ENCODE measurements at places on chromosomes 5 and 9.

GRCh38 chr9:84238652-84239051 is 101.9 kb downstream of the SLC28A3 start:
- no peak for DNase-seq

GRCh38 chr9:115289757-115290208 is 171.8 kb upstream of the TNC start:
- no peak for DNase-seq

DNA sequence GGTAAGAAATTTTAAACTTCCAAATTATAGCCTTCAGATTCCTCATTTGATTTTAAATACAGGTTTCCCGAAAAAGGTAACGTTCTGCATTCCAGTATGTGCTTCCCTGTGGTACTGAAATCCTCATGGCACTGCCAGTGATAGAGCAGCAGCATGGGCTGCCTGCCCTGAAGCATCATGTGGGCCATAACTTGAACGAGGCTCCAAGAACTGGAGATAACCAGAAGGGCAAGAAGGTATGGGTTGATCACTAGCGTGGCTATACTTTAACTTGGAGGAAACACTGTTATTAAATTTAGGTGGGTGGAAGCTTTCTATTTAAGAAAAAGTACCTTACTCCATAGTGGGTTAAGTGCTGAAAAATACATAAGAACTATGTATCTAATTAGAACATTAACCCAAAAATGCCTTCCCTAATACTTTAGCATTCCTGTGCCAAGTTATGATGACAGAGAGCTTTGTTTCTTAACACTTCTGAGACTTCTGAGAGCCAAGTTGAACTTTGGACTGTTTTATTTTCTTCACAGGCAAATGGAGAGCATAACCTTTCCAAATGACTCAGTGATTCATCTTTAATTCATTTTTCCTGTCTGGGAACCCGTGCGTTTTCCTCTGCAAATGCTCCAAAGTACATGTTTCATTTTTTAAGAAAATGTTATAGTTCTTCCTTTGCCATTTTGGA is 191.5 kb upstream of the GNA14 start:
- peak; percentile 51 for DNase-seq

- DNase-seq: no peak
Observed at GRCh38 chr9:12516573-12516972, 176.6 kb upstream of the TYRP1 start.

DNA sequence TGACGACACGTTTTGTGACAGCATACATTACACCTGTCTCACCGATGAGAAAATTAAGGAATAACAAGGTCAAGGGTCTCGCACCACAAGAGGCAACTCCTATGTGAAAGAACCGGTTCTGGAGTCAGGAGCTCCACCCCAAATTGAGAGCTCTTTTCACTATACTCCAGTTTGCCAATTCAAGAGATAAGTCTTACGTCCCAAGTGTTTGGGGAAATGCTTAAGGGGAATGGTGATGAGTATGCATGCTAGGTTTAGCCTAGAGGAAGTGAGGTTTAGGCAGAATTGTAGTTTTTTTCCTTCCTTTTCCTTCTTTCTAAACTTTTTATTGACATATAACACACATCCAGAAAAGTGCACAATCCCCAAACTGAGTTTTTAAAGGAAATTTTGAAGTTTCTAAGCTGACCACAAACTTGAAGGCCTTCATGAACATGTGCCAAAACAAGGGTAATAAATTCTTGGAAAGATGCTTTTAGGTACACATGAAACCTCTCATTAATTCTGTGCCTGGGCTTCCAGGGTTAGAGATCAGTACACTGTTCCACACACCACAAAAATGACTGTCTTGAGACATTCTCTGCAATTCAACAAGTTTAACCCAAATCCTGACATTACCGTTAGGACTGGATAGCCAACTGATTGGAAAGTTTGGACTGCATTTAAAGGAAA is 127.6 kb upstream of the SLC1A3 start:
- no peak for DNase-seq

- no peak for DNase-seq
Observed at GRCh38 chr5:175642998-175643397, 14.9 kb upstream of the HRH2 start.

- no peak for DNase-seq
Observed at GRCh38 chr9:131271506-131271931, 4.8 kb downstream of the FAM78A start.

- no peak for DNase-seq
Observed at GRCh38 chr9:37454238-37454637, 11.0 kb downstream of the ZBTB5 start.

DNA sequence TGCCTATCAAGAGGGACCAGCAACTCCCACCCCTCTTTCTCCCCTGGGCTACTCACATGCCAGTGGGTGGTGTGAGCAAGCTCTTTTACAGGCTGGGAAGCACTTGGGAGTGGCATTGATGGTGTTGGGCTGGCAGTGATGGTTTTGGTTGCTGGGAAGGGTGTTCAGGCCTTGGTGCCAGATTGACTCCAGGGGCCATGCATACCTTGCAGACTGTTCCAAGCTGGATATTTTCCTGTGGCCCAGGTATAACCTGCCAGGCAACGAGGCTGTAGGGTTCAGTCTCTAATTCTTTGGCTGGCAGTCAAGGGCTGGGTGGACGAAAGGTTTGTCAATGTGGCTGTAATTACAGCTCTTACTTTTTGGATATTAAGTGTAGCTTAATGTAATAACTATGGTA is 177.3 kb downstream of the MACROH2A1 start:
- DNase-seq: no peak

DNA sequence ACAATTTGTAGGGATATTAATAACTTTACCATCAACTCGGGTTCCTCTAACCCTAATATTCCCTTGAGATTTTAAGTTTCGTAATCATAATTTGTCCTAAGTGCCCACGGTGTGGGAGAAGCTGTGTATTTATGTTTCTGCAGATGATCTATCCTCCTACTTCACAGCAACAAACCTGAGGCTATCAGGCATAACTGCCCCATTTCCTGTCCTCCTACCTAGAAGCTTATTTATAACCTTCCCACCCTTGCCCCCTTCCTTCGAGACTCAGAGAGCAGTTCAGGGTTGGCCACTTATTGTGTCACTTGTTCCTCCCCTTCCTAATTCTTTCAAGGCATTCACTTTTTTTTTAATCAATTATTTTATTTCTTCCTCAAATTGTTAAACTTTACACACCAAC is 29.6 kb upstream of the LCP2 start:
- no peak for DNase-seq

GRCh38 chr9:35822926-35823325 is 5.6 kb downstream of the FAM221B start:
- no peak for DNase-seq

All from AG08395 (cell line).